ENCODE measurements at places on chromosomes 3 and 15.

DNA sequence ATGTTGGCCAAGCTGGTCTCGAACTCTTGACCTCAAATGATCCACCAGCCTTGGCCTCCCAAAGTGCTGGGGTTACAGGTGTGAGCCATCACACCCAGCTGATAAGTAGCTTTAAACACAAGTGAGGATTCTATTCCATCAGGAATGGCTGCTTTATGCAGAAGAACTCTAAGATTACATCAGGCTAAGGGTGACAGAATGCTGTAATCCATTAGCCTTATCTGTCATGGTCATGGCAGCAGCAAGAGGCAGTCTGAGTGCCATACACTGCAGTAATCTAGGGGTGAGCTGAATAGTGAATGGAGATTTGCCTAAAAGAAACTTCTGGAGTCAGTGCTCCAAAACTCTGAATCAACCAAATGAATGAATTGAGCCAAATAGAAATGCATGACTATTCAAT is 39.6 kb downstream of the LIPC start:
- DNase-seq: no peak

DNA sequence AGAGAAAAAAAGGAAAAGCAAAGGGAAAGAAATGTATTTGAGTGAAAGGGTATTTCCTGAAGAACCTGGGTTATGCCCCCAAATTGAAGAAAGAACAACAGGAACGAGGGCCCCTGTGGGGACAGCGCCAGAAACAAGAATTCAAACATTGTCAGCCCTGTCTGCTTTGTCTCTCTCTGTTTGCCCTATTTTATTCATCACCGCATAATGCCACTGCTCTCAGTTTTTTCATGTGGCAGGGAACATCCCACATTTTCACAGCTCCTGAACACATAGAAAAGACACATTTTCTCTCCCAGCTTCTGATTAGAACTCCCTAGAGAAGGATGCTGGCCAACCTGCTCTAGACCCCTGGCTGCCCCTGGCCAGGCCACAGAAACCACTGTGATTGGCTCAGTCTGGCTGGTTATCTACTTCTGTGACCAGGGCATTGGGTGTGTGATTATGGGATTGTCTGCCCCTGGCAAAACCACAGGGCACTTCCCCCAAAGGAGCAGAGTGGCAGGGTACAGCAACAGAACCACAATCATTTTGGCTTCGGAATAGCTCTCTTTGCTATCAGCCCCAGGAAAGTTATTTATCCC is 31.3 kb upstream of the CCDC54 start:
- DNase-seq: no peak

DNA sequence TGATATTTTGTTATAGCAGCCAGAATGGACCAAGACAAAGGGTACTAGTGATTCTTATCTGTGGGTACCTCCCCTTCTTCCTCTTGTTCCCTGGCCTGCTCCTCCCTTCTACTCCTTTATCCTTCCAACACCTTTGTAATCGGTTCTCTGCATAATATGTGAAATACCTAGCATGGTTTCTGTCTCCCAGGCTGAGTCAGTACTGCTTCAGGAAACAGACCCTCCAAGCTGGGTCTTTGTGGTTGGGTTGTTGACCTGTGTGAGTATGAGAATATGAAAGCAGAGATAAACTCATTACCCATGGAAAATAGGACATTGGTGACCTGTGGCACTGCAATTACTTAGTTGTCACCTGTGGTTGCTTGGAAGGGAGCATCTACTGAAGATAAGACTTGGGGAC is 69.3 kb upstream of the KLF13 start:
- no peak for DNase-seq

DNA sequence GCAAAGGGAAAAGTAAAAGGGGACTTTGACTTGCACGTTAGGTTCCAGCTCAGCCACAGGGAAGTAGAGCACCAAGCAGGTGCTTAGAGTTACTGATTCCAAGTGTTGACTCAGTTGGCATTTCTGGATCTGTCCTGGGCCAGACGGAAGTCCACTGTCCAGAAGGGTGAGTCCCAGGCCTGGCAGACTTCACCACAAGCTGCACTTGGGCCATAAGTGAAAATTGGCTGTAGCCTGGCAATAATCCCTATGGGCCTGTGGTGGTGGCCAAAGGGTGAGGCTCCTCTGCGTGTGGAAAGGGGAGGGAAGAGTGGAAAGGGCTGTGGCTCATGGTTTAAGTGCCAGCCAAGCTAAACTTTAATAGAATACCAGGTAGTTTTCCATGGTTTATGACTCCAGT is 121.5 kb downstream of the DTWD1 start:
- no peak for DNase-seq

DNA sequence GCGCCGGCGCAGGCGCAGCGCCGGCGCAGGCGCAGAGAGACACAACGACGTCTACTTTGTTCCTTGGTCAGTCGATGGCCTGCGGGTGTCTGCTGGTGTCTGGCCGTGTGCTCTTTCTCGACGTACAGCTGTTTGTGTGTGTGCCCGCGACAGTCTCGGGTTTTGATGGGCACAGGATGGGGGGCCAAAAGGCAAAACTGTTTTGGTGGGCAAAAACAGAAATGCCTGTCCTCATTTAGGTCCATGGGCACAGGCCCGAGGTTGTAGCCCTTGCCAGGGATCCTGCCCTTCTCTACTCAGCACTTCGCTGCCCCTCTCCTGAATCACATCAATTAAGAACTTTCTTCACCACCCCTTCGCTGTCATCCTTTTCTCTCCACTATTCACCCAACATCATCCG is 184.8 kb upstream of the CHL1 start:
- no peak for DNase-seq

GRCh38 chr15:59399465-59400102 is 26.9 kb upstream of the MYO1E start:
- peak; percentile 89 for DNase-seq

- no peak for DNase-seq
These were observed 123.6 kb upstream of the GALNT15 start for GRCh38 chr3:16050641-16051467.

DNA sequence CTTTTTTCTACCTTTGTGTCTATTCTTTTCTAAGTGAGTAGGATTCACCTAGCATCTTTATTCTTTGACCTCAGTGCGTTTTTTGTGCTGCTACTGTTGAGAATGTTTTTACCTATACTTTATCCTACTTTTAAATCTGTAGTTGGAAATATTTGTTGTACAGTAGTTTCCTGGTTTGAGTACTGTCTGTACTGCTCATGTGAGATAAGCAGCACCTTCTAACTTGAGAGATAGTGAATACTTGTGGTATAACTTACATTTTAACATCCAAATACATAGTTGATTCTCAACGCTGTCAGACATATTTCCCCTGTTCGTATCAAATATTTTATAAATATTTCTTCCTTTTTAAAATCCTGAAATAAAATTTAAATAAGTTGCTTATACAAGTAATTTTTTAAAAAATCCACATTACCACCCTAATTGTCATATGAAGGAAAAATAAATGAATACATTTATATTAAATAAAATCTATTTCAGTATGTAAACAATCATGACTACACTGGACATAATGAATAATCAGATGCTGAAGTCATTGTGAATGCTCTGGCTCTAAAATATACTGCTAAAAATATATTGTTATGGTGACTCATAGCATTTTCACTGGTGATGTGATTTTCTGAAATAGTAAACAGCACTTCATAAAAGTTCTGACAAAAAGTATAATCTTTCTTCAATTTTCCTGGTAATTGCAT is 17.4 kb downstream of the ATP11B start:
- no peak for DNase-seq

- DNase-seq: no peak
These were observed 864.4 kb upstream of the CFAP20DC start for GRCh38 chr3:59914251-59914650.

- no peak for DNase-seq
These were observed 59.0 kb upstream of the GSK3B start for GRCh38 chr3:120153294-120153693.

GRCh38 chr15:82572986-82573385 is 32.7 kb upstream of the RPS17 start:
- no peak for DNase-seq

- no peak for DNase-seq
These were observed 55.9 kb upstream of the ABHD17C start for GRCh38 chr15:80639168-80639555.

DNA sequence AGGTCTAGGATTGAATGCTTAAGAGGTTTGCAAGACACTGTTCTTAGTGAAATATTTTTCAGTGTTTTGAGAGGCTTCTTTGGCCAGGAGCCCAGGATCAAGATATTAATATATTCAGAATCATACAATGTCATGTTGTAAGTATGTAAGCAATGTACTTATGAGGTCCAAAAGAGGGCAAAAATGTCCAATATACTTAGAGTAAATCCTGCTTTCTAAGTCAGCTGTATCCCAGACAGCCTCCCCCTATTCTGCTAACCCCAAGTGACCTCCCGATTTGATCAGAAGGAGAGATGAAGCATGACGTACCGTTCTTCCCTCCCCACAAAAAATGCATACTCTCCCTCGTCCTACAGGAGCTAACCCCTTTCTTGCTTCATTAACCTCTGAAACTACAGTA is 70.9 kb downstream of the CHAC1 start:
- no peak for DNase-seq

GRCh38 chr15:77568014-77568972 is 64.4 kb downstream of the LINGO1 start:
- no peak for DNase-seq

DNA sequence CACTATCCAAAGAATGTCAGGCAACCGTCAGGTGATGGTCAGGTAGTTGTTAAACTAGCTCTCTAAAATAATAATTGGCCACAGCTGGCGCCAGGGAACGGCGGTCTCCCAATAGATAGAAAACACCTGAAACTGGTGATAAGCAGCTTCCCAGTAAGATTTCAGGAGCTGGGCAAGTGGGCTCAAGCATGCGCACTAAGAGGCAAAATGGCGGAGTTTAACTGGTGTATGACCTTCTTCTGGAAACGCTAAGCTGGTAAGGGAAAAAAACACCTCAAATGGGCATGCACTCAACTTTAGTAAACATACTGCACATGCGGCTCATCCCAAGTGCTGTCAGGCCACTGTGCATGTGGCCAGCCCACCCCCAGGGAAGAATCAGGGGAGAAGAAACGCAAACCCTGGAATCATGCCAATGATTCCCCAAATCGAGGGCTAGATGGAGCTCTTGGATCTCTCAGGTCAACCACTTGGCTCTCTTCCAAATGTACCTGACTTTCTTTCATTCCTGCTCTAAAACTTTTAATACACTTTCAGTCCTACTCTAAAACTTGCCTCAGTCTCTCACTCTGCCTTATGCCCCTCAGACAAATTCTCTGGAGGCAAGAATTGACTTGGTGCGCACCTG is 195.0 kb downstream of the ZNF621 start:
- DNase-seq: no peak

- DNase-seq: no peak
These were observed 99.5 kb downstream of the ATG7 start for GRCh38 chr3:11371747-11372146.

- DNase-seq: peak; percentile 25
These were observed 141.2 kb downstream of the GMNC start for GRCh38 chr3:190721330-190721729.

- DNase-seq: peak; percentile 44
These were observed 427.8 kb downstream of the LPP start for GRCh38 chr3:188581792-188582191.

DNA sequence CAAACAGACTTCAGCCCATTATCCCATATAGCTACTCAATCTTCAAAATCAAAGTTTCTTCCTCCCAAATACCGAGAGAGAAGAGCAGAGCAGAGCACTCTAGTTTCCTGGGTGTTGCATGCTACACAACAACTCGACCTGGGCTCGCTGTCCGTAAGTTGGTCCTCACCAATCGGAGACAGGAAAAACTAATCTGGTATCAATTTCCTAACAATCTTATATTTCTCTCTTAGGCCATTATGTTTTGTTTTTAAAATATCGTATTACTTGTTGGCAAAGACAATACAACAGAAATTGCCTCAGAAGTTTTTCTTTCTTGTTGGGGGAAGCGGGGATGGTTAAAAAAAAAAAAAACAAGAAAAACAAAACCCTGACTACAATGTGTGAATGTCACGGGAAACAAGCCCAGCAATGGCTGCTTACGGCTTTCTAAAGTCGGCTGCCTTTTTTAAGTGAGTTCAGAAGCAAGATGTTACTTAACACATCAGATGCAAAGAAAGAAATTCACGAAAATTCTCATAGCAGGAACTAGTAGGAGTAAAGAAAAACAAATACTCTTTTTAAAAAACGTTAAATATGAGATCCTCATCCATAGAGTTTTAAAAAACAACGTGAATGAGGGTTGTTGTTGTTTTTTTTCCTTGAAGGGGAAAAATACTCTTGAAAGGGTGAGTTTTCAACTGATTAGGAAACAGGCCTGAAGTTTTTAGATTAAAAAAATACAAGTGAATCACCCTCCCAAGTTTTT is 1.9 kb downstream of the VGLL4 start:
- DNase-seq: peak; percentile 46

DNA sequence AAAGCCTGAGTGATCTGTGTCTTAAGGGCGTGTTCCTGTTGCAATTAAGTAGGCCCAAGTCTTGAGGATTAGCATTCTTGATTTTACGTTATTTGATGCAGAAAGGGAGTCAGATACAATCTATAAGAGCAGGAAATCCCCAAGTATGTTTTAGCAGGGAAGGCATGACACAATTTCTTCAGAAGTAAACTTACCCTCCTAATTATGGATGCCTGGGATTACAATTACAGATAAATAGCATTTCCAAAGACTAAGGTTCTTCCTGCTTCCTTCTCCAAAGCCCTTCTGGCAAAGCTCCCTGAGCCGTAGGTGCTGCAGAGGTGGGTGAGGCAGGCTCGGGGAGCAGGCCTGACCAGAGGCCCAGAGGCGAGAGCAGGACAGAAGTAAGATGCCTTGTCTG is 34.9 kb upstream of the ST6GAL1 start:
- no peak for DNase-seq

DNA sequence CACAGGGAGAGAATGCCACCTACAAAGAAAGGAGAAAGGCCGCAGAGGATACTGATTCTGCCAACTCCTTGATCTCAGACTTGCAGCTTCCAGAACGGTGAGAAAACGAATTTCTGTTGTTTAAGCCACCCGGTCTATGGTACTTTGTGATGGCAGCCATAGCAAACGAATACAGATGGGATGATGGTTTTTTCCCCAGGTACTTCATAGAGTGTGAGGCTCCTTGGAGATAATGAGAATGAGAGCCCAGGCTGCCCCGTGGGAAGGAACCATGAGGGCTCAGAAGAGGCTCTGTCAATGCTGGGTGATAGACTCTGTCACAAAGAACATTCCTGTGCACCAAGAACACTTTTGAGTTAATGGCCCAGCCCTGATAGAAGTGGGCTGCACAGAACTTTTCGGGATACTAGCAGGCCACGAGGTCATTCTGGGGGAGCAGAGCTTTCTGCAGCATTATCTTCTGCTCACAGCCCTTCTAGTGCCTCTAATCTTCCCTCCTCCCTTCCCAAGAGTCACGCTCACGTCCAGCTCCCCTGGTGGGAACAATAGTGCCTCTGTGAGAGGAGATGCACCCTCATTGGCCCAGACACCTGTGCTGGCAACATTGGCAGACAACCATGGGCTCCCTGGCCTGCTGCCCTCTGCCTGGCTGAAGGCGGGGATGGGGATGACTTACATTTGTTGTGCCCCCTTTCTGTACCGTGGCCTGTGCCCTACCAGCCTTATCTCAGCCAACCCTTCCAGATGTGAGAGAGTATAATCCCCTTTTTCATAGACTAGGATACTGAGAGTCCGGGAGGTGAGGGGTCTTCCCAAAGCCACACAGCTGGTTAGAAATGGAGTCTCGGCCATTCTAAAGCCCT is 5.2 kb upstream of the RLBP1 start:
- DNase-seq: no peak

Measured in B cell (primary cell).